ENCODE measurements at places on chromosomes 12 and 14.

DNA sequence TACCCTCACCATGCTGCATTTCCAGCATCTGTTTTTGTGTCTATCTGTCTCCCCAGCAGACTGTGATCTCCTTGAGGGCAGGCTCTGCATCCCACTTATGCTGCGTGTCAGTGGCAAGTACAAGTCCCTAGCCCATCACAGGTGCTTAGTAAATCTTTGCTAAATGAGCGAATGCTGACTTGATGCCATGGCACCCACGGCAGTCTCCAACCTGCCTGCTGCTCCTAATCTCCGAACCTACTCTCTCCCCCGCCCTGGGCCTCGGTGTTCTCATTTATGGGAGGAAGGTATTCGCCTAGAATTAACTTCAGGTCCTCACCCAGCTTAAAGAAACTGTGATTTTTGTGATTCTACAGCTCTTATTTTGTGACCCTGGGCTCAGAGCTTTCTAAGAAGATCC lies 109.9 kb downstream of the PRMT8 start:
- no peak for DNase-seq

GRCh38 chr14:50846226-50846880 lies 15.4 kb upstream of the NIN start:
- DNase-seq = no peak

DNA sequence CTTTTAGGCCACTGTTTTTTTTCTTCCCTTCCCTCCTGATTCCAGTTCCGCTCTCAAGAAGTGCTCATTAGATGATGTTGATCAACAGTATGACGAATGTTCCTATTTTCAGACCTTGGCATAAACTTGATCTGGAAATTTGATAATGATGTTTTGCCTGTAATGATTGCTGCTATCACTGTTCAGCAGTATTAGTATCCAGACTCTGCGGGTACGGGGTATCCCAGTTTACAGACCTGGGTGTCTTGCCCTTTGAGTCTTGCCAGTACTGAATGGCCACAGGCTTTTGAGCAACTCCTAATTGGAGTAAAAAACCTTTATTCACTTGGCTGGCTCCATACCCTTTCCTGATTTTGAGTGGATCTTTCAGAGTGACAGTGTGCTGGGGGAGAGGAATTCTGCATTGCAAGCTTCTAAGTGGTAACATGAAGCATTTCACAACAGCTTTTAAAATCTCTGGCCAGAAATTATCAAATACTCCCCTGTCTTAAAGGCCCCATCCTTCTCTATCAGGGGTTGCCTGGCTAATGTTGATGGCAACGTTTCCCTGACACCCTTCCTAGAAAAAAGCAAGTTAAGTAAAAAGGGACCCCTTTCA lies 5.9 kb upstream of the ASB8 start:
- no peak for DNase-seq

GRCh38 chr14:76904740-76905569 lies 78.7 kb downstream of the LRRC74A start:
- no peak for DNase-seq

DNA sequence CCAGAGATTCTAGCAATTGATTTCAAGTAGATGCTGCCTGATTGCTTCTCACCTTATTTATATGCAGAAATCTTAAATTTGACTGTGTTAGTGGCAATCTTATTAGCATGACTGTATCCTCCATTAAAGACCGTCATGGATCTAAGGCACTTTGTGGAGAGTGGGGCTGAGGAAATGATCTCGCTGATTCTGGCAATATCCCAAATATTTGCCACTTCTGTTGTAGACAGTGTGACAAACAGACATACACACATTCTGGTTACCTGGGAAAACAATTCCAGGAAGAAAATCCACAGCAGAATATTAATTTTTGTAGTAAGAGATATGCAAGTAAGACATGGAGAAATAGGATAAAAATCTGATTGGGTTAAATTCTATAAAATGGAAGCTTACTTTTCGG lies 269.0 kb upstream of the G2E3 start:
- no peak for DNase-seq

GRCh38 chr12:114767084-114767760 lies 83.2 kb upstream of the TBX3 start:
- no peak for DNase-seq

DNA sequence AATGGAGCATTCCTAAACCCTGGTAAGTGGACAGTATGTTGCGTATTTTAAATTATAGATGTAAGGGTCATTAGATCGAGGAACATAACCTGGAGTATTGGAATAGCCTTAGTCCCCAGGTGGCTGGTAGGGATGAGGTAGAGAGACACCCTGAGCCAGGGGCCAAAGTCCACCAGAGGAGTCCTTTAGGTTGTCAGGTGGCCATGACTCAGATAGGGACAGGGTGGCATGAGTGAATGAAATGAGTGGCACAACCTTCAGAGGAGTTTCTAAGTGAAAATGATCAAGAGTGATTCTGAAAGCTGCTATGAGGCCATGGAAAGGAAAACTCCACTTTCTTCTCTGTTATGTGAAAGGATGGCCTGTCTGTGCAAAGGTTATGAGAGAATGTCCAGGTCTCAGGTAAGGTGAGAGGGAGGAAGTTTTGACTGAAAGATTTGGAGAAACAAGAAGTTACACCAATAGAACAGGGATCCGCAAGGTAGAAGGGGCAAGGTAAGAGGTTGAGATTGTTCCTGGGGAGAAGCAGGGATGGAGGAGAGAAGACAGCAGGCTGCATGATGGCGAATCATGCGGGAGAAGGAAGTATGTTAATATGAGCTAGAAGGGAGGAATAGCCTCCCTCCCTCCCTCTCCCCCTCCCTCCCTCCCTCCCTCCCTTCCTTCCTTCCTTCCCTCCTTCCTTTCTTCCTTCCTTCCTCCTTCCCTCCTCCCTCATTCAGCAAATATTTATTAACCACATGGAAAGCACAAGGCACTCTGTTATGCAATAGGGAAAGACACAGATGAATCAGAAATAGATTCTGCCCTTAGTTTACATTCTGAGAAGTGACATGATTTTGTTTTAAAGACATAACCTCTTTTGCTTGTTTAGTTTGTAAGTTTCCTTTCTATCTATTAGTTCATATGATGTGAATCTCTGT lies 14.0 kb upstream of the RIPK3 start:
- no peak for DNase-seq

DNA sequence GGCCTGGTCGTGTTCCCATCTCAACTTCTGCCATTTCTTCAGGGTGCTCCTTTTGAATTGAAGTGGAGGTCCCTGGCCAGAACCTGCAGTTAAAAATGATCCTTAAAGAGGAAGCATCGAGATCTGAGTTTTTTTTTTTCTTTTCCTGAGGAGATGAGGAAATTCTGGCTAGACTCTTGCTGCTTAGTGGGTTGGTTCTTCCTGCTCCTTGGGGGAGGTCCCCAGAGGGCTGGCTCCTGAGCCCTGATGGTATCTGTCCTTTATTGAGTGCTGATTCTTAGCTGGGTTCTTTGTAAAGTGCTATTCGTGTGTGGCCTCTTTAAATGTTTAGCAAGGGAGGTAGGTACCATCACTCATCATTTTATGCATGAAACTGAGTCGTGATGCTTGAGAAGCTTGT lies 11.7 kb downstream of the PELI2 start:
- DNase-seq = no peak

GRCh38 chr14:93749076-93749420 lies 39.2 kb downstream of the PRIMA1 start:
- no peak for DNase-seq

GRCh38 chr14:73764406-73765280 lies 50.5 kb upstream of the PNMA1 start:
- no peak for DNase-seq

- no peak for DNase-seq
Observed at GRCh38 chr14:55052269-55052930, 953 bp downstream of the MAPK1IP1L start.

GRCh38 chr12:89311703-89312293 lies 40.5 kb downstream of the DUSP6 start:
- no peak for DNase-seq

DNA sequence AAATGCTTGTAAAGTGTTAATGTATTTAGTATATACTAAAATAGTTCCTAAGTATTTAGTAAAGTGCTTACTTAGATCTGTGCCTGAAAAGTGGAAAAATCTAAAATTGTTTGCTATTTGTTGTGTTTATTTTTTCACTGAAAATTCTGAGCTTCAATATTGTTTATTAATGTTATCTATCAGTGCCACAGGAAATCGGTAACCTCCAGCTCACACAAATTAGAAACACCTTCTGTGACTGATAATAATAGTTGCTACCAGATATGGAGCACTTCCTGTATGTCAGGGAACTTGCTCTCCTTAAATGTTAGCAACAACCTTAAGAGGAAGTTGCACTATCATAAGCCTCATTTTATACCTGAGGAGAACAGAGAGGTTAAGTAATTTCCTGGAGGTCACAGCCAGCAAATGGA lies 723 bp upstream of the LRP10 start:
- no peak for DNase-seq
